ENCODE measurements at places on chromosomes 4 and X.

GRCh38 chr4:153834901-153835300 is 46.0 kb upstream of the SFRP2 start:
- no peak for DNase-seq

DNA sequence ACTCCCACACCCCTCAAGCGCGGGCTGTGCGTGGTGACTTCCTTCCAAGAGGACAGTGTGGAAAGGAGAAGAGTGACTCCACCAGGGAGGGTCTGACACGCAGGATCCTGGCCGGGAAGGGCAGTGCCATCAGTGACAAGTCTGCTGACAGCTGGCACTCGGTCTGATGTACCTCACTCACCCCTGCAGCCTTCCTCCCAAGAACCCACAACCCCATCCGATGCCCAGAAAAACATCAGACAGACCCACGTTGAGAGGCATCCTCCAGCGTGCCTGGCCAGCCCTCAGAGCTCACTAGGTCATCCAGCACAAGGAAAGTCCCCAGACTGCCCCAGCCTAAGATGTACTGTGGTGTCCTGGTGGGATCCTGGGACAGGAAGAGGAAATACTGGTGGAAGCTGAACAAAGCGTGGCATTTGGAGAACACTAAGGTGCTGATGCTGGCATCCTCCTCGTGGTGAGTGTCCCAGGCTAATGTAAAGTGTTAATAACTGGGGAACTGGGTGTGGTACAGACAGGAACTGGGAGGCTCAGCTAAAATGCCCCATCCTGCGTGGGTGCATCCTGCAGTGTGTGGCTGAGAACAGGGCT is 200.0 kb upstream of the PSAPL1 start:
- DNase-seq, result no peak

DNA sequence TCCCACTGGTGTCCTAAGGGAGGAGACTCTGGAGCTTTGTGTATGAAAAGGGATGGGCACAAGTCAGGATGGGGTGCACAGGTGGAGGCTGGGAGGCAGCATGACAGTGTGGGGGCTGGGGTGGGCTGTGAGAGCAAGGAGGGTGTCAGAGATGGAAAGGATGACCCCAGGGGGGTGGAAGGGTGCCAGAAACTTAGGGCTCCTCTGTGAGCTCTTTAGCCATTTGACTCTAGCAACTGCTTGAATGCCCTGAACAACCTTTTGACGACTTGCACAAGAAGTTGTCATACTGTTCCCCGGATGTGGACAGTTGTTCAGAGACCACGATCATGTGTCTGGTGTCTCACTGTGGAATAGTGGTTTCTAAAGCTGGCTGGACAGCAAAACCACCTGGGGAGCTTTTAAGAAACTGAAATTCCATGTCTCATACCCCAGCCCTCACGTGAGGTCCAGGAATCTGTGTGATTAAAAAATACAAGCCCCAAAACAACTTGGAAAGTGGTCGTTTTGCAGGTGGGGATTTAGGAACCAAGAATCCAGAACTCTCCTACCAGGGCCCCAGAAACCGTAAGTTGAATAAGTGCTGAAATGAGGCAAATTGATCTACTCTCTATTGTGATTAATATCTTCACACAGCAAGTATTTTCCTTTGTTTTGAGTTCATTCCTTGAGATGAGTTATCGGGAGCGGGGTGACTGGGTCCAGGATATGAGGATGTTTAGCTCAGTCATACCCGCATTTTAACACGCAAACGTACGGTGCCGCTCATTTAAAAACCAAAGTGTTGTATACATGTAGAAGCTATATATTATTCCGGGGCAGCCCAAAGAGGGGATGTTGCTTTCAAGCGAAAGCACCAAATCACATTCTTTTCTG is 3.4 kb downstream of the RHOH start:
- DNase-seq, result no peak

GRCh38 chr4:170425521-170426143 is 335.9 kb upstream of the AADAT start:
- DNase-seq, result no peak

- no peak for DNase-seq
These were observed 24.9 kb upstream of the AMOT start for GRCh38 chrX:112865464-112866025.

DNA sequence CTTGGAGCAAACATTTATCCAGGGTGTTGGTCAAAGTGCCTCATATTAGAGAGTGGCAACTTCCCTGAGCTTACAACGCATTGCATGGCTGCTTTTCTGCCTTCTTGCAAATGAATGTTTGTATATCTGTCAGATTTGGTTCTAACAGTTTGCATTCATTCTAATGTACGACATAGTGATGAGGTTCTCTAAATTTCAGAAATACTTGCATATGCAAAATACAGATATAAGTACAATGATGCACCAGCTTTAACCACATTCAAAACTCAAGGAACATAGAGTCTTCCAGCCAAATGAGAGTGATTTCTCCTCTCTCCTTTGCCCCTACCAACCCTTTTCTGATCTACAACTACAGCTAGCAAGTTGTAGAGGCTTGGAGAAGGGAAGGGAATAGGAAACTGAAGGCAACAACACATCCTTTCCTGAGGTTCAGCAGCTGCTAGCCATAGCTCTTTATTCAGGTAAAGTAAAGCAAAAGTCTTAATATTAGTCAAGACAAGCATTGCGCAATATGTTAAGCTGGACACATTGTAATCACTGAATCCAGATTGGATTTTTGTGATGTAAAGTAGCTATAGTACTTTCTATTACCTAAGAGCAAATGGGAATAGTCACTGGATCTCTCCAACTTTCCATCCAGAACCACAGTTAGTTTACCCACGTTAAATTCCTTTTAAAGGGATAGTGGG is 6.3 kb downstream of the TKTL2 start:
- no peak for DNase-seq

DNA sequence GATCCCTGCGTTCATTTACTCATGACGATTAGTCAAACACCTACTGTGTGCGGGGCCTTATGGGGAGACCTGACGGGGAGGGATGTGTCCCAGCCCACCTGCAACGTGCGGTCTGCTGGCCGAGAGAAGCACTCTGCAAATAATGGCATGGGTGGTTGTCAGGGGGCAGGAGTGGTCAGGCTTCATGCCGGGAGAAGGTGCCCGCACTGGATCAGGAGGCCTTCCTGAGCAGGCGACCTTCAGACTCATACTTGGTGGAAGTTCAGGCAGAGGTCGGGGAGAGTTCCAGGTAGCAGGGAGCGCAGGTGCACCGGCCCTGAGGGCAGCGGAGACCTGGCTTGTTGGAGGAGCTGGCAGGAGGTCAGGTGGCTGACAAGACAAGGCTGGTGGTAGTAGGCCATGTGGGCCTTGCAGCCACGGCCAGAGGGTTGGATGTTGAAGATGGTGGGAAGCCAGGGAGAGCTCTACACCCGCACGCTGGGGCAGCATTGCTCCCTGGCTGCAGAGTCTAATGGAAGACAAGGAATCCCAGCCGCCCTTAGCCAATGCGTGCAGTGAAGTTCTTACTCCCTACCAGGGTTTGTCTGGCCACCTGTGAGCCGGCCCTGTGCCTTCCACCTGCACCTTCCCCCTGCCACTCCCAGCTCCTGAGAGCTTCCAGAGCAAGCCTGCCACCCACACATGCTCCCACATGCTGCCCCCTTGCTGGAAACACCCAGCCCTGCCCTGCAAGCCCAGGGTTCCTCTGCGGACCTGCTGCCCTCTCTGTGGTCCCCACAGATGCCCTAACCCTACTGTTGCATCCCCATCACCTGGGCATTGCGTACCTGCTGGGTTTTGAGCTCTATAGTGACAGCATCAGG is 97.3 kb downstream of the PSAPL1 start:
- DNase-seq, result no peak

Data from ACHN (cell line).